ENCODE measurements at places on chromosomes 7 and 10.

DNA sequence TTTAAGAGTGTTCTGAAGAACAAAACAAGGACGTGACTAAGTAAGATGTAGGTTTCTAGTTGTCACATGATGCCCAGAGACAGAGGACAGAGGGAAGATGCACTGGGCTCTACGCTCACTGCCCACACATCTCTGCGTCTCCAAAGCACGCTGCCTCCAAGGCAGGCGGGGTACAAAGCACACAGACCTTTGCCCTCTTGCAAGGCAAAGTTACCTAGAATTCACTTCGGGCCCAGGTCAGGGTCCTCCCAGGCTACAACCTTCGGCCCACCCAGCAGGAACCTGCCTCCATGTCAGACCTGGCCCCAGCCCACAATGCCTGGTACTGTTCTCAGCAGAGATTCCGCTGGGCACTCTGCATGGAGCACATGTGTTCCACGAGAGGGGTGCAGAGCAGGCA, 26.5 kb downstream of the GRB10 start:
- no peak for DNase-seq

DNA sequence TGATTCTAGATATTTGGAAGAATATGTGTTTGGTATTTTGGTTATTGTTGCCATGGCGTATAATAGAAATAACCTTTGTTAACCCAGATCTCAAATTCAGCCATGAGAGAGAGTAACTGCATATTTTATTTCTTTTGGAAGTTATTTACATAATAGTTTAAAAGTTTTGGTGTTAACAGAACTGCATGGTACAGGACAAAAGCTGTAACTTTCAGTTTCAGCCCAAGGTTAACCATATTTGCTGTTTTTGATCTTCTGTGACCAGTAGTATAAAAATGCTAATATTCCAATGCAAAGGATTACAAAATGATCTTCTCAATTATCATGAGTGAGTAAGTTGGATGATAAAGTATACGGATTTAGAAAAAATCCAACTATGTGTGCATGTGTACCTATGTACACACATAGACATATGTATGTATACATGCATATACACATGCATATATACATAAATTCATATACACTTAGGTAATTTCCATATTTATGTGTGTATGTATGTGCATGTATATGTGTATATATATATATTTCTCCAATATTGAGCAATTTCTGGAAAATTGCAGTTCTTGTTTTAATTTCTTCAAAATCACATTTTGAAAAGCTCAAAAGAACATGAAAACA, 38.0 kb upstream of the PIP4K2A start:
- DNase-seq = no peak

GRCh38 chr10:120017733-120018417, 125.3 kb downstream of the SEC23IP start:
- DNase-seq = no peak

GRCh38 chr7:115113776-115114175, 191.9 kb downstream of the MDFIC start:
- DNase-seq = no peak

- DNase-seq = peak; percentile 32
These were observed 4.3 kb downstream of the DDC start for GRCh38 chr7:50560865-50561351.

GRCh38 chr7:78099715-78100394, 301.3 kb downstream of the PHTF2 start:
- DNase-seq = no peak

DNA sequence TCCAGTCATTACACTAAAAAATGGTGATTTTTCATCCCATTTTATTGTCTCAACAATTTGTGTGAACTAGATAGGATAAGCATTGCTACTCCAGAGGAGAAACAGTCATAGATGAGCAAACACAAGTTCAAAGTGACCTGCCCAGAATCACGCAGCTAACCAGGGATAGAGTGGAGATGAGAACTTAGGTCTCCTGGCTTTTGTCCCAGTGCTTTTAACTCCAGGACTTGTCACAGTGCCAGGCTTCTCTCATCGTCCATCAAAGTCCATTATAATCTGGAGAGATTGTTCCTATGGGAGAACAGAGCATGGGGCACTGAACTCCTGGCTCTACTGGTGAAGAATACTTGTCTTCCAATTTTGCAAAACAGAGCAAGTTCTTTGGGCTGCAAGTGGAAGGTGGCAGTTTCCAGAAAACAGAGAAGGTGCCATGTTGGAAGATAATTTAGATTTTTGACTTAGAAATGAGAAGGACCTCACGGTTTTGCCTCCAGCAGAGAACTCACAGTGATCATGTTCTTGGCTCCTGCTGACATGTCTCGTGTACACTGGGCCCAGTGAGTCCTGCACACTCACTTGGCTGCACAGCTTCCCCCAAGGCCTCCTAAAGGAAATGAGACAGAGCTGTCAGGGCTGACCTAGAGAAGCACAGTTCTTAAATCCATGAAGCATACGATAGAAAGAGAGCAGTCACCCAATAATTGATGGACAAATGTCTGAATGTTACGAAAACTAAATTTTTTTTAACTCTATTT, 322.9 kb upstream of the NRP1 start:
- no peak for DNase-seq

DNA sequence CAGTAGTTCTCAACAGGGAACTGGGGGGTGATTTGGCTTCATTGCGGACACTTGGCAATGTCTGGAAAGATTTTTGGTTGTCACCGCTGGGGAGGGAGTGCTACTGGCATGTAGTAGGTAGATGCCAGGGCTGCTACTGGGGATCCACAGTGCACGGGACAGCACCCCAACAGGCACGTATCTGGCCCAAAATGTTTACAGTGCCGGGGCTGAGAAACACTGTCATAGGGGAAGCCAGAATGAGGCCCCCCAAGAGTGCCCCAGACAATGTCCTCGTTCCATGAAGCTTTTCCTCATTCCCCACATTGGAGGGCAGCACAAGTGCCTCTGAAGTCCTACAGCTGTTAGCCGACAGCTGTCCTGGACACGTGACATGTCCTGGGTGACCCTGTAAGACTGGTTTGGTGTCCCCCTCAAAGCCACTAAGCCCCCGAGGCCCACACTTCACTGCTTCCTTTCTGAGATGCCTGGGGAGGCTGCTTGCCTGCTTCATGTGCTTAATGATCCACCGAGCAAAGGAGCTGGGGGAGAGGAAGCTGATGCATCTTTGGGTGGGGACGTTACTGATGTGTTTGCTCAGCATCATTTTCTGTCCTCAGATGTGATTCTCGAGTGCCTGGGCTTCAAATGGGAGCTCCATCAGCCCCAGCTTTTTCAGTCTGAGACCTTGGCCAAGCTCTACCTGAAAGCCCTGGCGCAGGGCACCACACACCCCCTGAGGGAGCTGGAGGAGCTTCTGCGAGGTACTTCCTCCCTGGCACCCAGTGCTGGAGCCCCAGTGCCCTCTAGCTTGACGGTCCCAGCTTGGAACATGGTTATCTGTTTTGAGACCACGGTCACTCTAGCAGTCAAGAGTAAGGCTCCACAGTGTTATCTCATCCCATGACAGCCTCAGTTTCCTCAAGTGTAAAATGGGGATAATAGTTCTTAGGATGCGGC, 14.7 kb downstream of the BTBD16 start:
- no peak for DNase-seq

DNA sequence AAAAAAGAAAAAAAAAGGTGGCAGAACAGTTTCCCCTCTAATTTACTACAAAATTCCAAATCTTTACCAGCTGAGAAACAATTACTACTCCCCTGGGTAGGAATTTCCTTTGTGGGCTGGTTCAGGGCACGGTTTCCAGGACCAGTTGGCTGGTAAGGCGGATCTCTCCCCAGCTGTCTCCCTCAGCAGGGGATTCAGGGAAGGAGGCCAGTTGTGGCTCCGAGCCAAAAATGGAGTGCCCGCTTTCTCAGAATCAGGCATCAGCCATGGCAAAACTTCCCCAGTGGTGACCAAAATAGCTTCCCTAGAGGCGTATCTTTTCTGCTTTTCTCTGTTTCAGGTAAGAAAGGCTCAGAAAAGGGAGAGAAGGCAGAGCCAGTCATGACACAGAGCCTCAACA, 91.2 kb downstream of the ZNF22 start:
- no peak for DNase-seq

- DNase-seq = no peak
These were observed 94.8 kb upstream of the HDAC9 start for GRCh38 chr7:18400726-18401125.
